ENCODE measurements at places on chromosomes 11 and 22.
A peak's percentile ranks its signal among the peaks of the same experiment; 100 is the strongest.

- ATAC-seq, result peak; percentile 37
These were observed 1.1 kb downstream of the CSTF3 start for GRCh38 chr11:33160136-33160535.

GRCh38 chr11:82041764-82042163, 691.9 kb downstream of the FAM181B start:
- ATAC-seq, result no peak

DNA sequence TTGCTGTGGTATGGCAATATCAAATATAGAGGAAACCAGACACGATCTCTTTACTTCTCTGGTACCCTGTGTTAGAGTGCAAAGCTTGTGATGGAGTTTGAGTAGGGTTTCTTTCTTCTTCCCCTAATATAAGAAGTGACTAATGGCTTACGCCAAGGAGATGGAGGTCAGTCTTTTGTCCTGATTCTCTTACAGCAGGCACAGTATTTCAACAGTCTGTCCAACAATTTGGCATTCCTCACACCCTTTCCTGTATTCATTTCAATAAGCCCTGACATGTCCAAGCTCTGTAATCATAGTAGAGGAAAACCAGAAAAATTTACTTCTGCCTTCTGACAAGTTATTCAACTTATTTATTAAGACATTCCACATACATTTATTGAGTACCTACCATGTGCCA, 546.2 kb downstream of the TMEM135 start:
- no peak for ATAC-seq

GRCh38 chr11:111878385-111878848, 548 bp downstream of the FDXACB1 start:
- no peak for ATAC-seq

- no peak for ATAC-seq
These were observed 14.9 kb downstream of the SERPIND1 start for GRCh38 chr22:20788627-20789344.

DNA sequence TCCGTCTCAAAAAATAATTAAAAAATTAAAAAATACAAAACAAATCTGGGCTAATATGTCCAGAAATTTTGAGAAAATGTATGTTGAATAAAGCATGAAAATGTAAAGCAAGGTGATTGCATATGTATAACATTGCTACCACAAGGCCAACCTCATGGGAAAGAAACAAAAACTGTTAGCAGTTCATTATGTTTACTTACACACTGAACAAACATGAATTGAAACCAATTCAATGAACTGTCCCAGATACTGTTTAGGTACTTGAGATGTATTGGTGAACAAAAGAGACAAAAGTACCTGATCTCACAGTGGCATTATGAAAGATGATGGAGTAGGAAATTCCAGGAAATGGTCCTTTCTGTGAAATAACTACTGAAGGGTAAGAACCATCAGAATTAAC, 43.8 kb upstream of the IGLL5 start:
- no peak for ATAC-seq
